ENCODE measurements at places on chromosomes 4 and X.

GRCh38 chr4:54784161-54784671 lies 126.5 kb downstream of the KIT start:
- DNase-seq = no peak

DNA sequence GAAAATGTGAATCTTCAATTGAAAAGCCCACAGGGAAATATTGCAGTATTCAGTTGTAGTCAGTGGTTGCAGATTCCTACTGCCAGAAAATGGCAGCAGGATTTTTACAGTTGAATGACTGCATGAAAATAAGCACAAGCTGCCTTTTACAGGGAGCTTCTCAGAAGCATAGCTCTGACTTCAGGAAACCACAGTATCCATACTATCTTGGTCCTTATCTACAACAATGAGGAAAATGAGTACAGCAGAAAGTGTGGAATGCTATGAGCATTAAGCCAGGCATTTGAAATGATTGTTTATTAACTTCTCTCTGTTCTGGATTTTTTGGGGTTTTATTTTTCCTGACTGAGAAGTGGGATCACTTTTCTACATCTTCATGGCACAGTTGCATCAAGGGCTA lies 34.6 kb upstream of the PRRG1 start:
- DNase-seq = no peak

- DNase-seq = no peak
These were observed 273.7 kb downstream of the HNRNPD start for GRCh38 chr4:82099928-82100579.

DNA sequence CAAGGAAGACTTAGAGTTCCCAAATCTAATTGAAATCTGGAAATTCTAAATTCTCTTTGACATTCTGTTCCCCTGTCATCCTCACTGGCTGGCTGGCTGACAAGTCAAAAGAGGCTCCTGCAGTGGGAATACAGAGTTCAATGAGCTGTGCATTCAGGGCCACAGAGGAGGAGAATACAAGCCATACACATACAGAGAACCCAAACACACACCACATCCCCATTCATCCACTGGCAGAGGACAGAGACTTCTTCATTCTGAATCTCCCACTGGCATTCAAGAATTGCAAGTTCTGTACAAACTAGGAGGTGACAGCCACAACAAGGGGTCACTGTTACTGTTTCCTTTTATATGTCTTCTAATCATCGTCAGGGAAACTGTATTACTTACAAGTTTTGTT lies 49.7 kb downstream of the SAT1 start:
- no peak for DNase-seq

- DNase-seq = no peak
These were observed 139.3 kb downstream of the TLL1 start for GRCh38 chr4:166012129-166013030.

DNA sequence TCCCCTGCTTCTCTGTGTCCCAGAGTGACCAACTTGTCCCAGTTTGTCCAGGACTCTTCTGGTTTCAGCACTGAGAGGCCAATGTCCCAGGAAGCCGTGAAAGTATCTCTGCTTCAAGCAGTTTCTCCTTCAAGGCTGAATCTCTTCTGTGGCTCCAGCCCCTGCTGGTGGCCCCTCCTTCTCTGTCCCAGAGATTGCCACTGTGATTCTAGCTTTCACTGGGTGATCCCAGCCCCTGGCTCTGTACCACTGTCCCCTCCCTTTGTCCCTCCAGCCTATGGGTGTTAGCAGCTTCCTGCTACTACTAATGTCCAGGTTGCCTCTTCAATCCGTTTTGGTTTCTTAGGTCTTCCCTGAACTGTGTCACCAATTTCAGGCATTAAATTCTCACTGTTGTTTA lies 70.5 kb downstream of the SOX3 start:
- DNase-seq = no peak

DNA sequence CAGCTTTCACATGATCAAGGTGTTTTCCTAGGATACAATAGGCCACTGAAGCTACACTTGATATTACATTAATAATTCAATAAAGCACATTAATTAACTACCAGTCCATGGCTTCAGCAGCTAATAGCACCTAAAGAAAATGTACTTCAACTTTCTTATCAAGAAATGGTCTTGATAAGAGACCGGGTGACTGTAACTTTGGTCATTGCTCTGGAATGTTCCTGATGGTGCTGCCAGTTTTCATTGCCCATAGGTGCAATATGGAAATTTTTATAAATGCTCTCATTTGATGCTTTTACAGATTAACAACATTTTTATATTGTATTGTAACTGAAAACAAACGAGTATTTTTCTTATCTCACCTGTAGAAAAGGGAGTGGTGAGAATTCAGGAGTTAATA lies 165.4 kb downstream of the SHROOM3 start:
- DNase-seq = no peak

DNA sequence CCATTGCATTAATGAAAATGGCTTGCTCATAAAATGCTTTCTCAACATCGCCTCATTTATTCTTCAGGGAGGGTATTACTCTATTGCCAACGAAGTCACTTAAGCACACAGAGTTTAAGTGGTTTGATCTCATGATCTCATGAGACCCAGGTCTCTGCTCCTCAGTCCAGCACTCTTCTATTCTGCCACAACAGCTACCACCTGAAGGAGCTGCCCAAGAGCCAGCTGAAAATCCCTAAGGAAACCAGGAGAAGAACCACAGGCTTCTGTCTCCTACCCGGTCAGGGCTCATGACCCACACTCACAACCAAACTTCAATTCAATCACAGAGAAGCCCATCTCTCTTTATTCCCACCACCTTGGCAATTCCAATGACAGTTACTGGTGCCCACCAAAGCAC lies 85.5 kb upstream of the GPM6B start:
- no peak for DNase-seq

DNA sequence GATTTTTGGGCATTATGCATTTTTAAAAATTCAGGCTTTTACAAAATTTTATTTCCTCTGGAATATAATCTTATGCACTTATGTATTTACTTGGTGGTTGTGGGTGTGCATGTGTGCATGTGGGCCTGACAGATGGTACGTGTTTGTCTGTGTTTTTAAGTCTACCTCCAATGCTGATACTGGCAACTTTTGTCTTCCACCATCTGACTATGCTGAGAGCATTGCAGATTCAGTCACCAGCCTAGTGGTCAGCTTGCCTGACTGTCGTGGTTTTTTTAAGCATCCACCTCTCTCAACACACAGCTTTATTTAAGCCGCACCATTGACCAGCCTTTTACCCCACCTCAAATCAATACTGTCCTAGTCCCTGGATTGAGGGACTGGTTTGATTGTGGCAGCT lies 37.1 kb downstream of the FSTL5 start:
- DNase-seq = no peak

DNA sequence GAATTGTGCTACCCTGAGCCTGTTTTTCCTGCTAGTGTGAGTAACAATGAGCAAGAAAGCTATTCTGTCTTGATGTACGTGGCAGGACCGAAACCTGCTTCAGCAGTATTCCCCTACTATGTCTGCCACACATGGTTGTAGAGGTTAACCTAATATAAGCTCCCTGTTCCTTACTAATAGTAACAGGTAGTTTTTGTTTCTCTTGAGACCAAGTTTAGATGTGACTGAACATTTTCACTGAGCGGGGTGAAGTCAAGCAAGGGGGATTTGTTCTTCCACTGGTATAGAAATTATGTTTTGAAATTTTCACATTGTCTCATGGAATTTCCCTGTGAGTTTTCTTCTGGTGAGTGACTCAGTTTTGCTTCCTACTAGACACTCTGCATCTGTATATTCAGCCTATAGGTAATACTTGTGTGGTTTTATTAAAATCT lies 37.3 kb downstream of the RRAGB start:
- DNase-seq = no peak

GRCh38 chr4:53608242-53608641 lies 17.0 kb upstream of the LNX1 start:
- DNase-seq = no peak

GRCh38 chrX:12892716-12893115 lies 13.7 kb upstream of the TLR8 start:
- no peak for DNase-seq

- DNase-seq = no peak
These were observed 161.6 kb downstream of the SPATA18 start for GRCh38 chr4:52212702-52213101.

- no peak for DNase-seq
These were observed 595.0 kb upstream of the BOD1L1 start for GRCh38 chr4:14222377-14223029.

GRCh38 chrX:129786210-129786651 lies 6.5 kb downstream of the SASH3 start:
- DNase-seq = no peak

DNA sequence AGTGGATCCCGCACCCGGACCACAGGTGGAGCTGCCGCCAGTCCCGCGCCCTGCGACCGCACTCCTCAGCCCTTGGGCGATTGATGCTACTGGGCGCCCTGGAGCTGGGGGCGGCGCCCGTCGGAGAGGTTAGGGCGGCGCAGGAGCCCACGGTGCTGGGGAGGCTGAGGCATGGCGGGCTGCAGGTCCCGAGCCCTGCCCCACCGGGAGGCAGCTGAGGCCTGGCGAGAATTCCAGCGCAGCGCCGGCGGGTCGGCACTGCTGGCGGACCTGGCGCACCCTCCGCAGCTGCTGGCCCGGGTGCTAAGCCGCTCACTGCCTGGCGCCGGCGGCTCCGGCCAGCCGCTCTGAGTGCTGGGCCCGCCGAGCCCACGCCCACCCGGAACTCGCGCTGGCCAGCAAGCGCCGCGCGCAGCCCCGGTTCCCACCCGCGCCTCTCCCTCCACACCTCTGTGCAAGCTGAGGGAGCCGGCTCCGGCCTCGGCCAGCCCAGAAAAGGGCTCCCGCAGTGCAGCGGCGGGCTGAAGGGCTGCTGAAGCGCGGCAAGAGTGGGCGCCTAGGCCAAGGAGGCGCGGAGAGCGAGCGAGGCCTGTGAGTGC lies 1256.5 kb downstream of the STIM2 start:
- DNase-seq = no peak

DNA sequence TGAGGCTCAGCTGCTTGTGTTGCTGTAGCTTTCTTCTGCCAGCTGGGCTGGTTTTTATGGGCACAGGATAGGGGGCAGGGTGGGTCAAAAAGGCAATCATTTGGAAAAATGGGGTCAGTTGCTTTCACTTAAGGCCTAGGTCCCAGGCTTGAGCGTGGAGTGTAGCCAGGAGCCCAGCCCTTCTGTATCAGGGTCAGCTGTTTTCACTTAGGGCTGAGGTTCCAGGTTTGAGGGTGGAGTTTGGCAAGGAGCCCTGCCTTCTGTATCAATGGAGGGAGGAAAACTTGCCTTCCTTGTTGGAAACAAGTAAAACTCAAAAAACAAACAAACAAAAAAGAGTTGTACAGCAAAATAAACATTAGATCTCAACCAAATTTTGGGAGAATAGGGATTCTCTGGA lies 37.0 kb upstream of the UGT8 start:
- DNase-seq = no peak

- DNase-seq = no peak
These were observed 123.6 kb upstream of the TET2 start for GRCh38 chr4:105022811-105023667.

GRCh38 chrX:148813967-148814366 lies 313.6 kb downstream of the AFF2 start:
- no peak for DNase-seq

DNA sequence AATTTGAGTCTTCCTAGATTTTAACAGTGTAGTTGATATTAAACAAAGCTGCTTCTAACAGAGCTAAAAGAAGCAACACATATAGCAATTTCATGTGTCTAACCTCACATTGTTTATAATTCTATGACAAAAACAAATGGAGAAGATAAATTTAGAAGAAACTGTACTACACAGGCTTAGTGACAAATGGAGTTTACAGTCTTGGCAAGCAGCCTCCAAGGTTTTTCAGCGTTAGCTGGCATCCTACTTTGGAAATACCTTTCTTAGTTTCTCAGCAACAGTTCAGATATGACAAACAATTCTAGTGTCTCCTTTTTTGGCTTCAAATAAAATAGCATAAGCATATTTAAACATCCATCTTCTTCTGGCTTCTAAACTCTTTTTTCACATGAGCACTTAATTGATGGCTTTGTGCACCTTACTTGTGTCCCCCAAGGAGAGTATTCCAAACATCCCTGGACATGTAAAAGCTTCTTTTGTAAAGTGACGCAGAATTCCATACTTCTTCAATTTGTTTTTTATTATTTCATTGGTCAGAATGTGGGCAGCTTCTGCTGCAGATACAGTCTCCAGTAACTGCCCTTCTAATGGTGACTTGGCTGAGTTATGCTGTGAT lies 249.8 kb downstream of the ANTXR2 start:
- no peak for DNase-seq

DNA sequence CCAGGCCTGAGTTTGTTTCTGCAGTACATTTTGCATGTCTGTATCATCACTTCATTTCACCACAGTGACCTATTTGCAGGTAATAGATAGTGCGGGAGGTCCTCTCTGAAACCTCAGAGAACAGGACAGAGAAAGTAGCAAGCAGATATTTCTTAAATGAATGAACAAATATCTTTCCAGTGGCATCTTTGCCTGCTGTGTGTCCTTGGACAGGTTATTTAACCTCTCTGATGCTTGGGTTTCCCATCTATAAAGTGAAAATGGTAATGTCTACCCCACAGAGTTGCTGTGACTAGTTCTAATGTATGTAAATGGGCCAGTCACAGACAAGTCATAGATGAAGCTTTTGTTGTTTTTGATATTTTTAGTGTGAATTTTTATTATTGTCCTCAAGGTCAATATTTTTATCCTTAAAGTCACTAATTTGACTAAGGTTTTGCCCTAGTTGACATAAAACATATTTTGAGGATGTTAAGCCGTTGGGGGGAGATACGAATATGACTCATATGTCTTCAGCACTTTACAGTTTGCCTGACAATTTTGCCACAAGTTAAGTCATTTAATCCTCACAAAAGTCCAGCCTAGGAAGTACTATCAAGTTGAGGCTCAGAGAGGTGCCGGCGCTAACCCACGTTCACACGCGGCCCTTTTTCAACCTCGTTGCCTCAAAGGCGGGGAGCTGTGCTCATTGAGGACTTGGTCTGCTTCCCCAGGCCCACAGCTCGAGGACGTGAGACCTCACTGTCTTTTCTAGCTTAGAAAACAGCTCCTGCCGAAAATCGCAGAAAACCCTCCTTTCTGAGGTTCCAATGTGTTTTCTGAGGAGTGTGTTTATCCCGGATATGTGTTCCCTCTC lies 126.7 kb upstream of the STX18 start:
- no peak for DNase-seq

DNA sequence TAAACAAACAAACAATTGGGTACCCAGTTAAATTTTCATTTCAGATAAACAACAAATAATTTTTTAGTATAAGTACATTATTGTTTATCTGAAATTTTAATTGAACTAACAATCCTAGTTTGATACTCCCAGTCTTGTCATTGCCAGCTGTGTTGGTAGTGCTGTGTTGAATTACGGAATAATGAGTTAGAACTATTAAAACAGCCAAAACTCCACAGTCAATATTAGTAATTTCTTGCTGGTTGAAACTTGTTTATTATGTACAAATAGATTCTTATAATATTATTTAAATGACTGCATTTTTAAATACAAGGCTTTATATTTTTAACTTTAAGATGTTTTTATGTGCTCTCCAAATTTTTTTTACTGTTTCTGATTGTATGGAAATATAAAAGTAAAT lies 2.9 kb downstream of the CXCL8 start:
- no peak for DNase-seq

GRCh38 chrX:71991164-71991563 lies 80.5 kb downstream of the NHSL2 start:
- DNase-seq = no peak
